ENCODE measurements at places on chromosomes 12 and 14.

- no peak for DNase-seq
Measured at GRCh38 chr14:67889455-67889854, 69.9 kb downstream of the RAD51B start.

GRCh38 chr14:91511043-91511383 lies 903 bp upstream of the PPP4R3A start:
- no peak for DNase-seq

- DNase-seq = no peak
Measured at GRCh38 chr12:53005215-53005985, 856 bp upstream of the EIF4B start.

DNA sequence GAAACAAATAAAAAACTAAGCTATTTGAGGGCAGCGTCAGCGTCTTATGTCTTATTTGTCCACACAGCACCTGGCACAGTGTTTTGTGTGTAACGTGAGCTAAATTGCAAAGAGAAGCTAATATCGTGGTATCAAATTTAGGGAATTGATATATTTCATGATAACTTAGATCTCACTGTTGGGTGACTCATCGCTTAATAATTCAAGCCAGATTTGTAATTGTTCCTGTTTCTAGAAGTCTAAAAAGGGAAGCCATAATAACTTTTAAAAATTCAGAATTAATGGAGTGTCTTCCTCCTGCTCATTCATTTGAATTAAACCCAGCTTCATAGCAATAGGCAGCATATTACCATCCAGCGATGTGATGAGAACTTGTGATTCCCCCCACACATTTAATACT lies 214.7 kb downstream of the PDZRN4 start:
- DNase-seq = no peak

- DNase-seq = no peak
Measured at GRCh38 chr14:53193193-53193592, 40.1 kb upstream of the DDHD1 start.

DNA sequence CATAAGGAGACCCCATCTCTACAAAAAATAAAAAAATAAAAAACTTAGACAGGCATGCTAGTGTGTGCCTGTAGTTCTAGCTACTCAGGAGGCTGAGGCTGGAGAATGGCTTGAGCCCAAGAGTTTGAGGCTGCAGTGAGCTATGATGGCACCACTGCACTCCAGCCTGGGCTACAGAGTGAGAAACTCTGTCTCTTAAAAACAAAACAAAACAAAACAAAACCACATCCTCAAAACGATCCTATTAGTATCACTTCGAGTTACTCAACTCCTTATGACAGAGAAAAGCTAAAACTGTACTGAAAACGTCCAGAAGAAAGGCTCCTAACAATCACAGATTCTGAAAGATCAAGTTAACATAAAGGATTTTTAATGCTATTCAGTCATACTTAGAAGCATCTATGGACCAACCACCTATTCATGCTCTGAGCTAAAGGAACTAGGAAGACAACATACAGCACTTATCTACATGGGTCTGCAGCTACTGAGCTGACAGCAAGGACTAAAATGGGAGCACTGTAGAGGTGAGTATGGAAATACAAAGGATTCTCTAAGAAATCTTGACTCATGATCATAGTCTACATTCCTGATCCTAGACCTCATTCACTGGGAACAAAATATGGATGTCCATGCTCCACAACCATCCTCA lies 75.3 kb upstream of the DUSP6 start:
- DNase-seq = no peak

DNA sequence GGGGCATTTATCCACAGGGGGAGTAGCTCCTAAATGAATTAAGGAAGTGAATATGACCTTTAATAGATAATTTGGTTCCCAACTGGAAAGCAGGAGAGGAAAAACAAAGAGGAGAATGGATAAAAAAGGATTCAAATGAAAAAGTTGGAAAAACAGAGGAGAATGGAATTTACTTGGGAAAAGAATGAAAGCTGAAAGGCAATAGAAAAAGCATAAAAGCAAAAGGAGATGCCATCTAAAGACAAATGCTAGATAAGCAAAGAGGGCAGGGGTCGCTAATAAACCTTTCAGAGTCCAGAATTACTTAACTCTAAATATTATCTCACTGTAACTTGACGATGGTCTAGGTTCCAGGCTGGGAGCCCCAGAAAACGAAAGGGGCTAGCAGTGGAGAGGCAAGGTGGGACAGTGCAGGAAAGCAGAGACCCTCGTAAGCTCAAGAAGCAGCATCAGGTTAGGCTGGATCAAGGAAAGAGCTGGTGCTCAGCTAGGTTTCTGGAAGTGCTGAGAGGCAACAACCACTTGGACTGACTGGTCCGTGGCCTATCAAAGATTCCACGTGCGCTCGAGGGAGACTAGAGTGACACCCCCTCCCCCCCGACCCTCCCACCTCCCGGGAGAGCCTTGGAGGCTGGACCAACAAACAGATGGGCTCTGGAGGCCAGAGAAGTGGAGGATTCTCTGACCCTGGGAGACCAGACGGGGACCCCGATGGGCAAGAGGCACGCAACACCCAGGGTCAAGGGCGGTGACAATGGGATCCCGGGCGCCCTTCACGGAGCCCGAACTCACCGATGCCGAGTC lies 1.2 kb downstream of the SLC2A13 start:
- DNase-seq = no peak

- no peak for DNase-seq
Measured at GRCh38 chr12:23708185-23708837, 241.2 kb downstream of the SOX5 start.

- no peak for DNase-seq
Measured at GRCh38 chr12:52011602-52012214, 5.0 kb downstream of the TAMALIN start.

GRCh38 chr14:58166005-58166983 lies 14.3 kb upstream of the ARMH4 start:
- DNase-seq = peak; percentile 16

- no peak for DNase-seq
Measured at GRCh38 chr12:13561923-13562322, 365.4 kb downstream of the EMP1 start.

DNA sequence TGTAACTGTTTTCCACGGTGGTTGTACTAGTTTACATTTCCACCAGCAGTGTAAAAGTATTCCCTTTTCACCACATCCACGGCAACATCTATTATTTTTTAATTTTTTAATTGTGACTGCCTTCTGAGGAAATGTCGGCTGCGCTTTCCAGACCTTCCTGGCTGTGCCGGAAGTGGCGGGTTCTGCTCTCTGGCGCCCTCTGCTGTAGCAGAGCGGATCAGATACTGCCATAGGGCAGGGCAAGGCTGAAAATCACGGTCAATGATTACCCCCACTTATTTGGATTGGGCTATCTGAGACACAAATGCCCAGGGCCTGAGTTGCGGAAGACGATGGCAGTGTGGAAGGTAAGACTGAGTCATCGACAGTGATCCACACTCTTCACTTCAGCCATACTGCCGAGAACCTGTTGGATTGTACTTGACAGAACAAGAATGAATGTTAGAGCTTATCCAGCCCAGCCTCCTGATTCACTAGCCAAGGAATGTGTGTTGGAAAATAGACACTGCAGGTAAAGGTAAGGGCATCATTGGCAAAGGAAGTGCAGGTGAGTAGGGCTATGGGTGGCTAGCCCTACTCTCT lies 124.2 kb downstream of the NTF3 start:
- DNase-seq = no peak

- DNase-seq = no peak
Measured at GRCh38 chr12:38477340-38478090, 160.9 kb downstream of the ALG10B start.

Data from NCI-H187 treated with DMSO at 0.1 percent for 48 hours (cell line).